ENCODE measurements at places on chromosomes 6 and 20.
A peak's percentile ranks its signal among the peaks of the same experiment; 100 is the strongest.

DNA sequence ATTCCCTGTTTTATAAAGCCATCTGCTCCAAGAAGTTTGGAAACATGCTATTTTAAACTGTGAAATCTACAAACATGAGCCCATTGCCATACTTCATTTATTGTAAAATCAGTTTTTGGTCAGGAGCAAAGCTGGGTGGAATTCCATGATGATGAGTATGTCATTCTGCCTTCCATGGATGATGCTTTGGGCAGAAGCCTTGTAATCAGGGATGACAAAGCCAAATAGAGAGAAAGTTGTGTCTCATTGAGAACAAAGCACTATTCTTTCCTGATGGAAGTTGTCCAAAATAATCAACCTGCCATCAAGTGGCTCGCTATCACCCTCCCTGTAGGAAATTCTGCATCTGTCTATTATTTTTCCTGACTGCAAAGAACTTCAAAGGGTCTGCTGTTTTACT is 313.0 kb upstream of the DEFB112 start:
- no peak for DNase-seq

DNA sequence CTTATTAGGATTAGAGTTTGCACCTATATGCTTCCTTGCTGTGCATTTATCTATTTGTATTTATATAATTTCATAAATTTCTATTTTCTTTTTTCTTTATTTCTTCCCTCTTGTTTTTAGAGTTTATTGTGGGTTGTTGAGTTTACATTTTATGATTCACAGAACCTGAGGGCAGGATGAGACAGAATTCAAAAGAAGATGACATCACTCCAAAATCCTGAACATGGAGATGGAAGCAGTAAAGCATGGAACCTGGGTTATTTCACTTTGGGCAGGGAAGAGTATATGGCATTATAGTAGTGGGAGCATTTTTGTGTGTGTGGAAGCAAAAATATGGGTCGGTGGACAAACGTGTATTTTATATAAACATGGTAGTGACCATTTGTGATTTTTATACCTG is 157.5 kb downstream of the RFX6 start:
- DNase-seq = no peak

DNA sequence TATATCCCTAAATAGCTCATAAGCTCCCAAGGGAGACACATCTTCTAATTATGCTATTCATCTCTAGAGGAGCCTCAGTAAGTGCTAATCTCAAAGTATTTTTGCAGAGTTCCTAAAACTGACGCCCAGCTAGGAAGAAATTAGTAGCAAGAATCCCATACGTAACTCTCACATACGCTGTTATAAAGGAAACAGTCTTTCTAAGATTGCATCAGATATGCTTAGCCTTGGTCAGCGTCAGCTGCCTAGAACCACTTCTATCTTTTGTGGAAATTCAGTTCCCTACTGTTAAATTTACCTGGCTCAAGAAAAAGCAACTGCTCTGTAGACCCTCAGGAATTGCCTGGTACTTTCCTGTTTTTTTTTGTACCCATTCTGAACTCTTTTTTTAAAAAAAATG is 13.6 kb downstream of the RIPOR2 start:
- DNase-seq = no peak

- DNase-seq = no peak
Measured at GRCh38 chr6:157145656-157146285, 177.5 kb downstream of the TMEM242 start.

GRCh38 chr6:151357758-151358436 is 33.5 kb downstream of the ZBTB2 start:
- DNase-seq = no peak

DNA sequence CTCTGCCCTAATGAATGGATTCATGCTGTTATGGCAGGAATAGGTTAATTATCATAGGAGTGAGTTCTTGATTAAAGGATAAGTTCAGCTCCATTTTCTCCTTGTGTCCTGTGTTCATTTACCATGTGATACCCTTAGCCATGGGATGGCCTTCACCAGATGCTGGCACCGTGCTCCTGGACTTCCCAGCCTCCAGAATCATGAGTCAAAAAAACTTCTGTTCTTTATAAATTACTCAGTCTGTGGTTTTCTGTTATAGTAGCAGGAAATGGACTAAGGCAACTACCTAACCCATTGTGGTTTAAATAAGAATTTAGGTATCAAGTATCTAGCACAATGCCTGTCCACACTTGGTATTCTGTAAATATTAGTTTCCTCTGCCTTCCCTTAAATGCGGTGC is 223.5 kb downstream of the MEI4 start:
- DNase-seq = no peak

GRCh38 chr6:45537539-45537938 is 159.8 kb upstream of the SUPT3H start:
- no peak for DNase-seq

- no peak for DNase-seq
Measured at GRCh38 chr6:101770116-101770515, 376.6 kb downstream of the GRIK2 start.

DNA sequence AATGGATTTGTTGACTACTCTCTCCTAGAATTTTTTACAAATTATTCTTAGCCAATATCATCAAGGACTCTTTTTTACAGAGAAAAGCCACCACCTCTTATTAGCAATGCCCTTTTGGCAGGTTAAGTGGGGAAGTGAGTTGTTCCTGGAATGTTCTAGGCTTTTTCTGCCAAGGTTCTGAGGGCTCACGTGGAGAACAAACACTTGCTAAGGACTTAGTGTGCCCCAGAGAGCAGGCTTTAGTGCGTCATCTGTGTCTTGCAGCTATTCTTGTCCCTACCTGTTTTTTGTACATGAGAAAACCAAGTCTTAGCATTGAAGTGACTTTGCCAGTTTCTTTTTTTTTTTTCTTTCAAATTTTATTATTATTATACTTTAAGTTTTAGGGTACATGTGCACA is 33.5 kb downstream of the CFAP61 start:
- no peak for DNase-seq

DNA sequence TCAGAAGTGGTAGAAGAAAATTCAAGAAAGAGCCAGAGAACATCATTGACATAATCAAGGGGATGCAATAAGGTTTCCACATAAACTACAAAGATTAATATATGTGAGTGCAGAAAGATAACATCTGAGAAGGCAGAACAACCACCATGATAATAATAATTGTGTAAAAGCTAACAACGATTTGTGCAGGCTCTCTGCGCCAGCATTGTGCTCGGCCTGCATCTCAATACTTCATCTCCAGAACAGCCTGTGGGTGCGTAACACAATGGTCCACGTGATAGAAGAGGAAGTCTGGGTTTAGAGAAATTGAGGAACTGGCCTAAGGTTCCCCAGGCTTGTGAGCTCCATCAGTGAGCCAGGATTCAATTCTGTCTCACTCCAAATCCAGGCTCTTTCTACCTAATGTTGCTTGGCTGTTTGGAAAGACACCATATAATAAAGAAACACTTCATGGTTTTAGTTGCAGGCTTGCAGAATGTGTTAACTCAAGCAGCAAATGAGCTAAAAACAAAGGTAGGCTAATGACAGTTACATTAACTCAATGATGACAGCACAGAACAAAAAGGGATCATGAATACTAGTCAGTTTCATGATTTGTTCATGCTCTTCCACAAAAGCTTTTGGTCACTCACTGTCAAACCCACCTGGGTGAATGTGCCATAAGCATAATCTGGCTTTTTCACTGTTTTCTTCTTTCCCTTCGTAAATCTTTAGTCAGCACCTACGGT is 71.2 kb downstream of the LY86 start:
- DNase-seq = no peak

DNA sequence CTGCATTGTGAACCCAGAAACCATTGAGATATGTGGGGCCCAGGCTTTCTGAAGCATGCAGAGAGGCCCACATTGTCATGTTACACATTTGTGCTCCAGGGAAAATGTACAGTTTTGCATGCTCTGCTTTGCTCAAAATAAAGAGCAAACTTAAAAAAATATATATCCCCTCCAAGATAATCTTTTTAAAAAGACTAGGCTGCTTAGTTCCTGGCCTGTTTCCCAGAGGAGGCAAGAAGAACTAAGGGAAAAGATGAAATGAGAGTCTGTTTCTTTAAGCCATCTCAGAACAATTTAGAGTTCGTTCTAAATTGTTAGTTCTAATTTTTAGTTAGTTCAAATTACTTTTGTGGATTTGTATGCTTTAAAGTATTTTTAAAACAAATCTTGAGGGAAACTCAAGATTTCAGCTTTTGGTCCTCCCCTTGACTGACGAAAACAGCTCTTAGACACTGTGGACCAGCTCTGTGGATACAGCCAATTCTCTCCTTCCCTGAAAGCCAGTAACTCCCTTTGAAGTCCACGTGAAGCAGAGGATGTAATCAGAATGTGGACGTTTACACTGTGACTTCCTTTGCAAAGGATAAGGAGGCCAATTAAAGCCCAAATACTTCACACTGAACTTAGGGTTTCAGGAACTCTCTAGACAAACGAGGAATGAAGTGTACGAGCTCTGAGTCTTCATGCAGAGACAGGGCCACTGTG is 84.7 kb downstream of the CD164 start:
- DNase-seq = peak; percentile 43

DNA sequence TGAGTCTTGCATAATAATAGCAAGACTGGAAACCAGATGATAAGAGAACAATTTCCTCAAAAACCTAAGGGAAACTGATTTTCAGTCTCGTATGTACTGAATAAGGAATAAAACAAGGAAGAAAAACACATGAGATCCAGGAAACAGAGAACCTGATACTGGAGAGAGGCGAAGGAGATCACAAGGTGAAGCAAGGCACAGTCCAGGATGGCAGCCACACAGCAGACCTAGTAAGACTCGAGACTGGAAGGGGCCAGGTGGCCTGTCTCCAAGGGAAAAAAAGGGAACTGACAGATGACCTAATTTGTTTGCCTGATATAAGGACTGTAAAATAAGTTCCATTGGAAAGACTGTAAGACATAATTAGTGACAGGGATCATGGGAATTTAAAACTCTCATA is 71.1 kb downstream of the TASP1 start:
- DNase-seq = no peak

DNA sequence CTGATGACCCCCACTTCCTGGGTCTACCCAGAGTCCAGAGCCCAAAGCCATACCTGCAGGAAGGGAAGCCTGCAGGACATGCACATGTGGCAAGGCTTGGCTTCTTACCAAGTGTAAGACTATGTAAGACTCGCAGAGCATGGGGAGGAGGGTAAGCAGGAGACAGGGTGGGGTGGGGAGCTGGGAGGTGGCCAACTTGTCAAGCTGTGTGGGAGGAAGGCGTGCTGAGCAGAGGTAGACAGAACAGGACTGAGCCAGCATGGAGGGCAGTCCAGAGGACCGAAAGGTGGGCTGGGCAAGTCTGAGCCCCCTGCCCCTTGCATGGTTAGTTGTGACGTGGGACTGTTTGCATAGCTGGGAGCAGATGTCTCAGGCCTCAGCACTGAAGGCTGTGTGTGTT is 53.4 kb upstream of the RNF24 start:
- DNase-seq = no peak

GRCh38 chr6:167797011-167797471 is 29.7 kb upstream of the AFDN start:
- peak; percentile 58 for DNase-seq

DNA sequence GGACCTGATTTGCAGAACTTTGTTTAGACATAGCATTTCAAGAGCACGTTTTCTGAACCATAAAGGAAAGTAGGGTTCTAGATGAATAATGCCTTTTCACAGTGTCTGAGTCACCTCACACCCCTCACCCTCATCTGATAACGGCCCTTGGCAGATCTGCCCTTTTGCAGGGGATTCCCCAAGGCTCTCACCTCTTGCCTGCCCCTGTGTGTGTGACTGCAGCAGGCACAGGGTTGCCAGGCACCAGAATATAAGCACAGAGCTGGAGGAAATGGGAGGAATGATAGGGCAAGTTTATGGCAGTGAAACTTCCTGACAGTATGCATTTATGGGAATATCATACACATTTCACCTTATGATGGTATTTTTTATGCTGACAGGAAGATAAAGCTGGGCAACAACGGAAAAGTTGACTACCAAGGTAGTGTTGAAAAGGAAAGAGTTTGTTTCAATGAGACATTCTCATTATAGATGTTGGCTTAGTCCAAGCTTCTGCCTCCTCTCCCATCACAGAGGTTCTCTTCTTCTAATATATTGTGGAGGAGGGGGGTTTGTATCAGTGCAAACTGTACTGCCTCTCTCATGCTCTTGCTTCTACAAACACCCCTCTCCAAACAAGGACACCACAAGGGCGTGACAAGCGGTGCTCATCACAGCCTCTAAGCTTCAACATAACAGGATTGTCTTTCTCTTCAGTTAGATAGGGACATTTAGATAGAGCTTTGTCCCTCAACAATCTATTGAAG is 101.5 kb upstream of the BACH2 start:
- DNase-seq = peak; percentile 58

GRCh38 chr6:99603421-99604165 is 3.0 kb upstream of the PRDM13 start:
- peak; percentile 73 for DNase-seq

DNA sequence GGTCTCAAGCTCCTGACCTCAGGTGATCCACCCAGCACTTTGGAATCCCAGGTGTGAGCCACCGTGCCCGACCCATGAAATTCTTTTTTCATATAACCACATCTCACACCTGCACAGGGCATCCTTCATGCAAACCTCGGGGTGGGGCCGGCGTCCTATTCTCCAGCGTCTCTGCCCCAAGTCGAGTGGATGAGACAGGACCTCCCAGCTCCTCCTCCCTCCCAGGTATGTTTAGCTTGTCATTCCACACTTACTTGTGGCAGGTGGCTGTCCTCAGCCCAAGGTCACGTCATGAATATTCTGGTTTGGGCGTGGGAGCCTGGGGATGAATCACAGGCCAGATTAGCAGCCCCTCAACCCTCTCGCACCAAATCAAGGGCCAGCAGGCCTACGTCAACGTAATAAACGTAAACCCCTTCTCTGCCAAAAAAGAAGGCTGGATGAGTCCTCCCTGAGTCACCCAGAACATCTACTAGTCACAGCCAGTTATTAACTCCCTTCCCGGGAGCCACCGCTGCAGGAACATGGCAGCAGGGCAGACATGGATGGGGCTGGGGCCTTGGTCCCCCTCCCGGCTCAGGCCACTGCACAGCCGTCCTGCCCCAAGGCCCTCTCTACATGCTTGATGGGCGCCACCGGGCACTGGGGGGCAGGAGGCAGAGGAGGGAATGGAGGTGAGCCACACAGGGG is 91.7 kb downstream of the YTHDF1 start:
- DNase-seq = no peak

DNA sequence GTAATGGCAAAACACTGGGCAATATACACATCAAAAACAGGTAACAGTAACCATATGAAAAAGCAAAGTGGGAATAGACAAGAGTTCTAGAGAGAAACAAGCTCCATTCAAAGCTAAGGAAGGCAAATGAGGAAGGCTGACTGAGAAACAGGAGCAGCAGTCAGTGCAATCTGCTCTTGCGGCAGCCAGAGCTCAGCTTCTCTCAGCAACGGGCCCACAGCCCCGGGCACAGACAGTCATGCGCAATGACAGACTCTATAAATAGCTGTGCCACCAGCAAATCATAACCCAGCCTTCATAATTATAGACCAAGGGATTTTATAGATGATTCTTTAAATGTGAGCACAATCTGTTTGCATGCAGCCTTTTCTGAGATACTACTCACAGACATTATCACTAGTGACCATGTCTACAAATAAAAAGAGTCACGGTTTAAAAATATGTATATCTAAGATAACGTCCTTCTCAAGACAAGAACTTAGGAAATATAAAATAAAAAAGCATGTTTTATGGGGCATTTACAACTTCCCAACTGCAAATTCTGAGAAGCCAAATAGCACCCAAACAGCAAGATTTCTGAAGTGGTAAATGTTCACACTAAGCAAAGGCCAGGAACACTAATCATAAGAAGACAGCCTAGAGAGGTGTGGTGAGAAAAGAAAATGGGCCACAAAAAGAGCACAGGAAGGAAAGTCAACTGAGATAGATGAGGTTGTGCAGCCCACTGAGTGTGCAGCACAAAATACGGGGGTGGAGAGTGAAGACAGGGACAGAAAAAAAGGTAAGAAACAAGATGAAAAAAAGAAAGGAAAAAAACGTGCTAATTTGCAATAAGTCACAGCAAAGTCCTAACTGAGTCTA is 39.9 kb upstream of the BEND6 start:
- DNase-seq = no peak
